Left kidney (tissue), 8 donors: ENCODE measurements at places on chromosomes 4 and X. TPM values are rescaled to one million over a fixed set of nuclear protein-coding genes. Genes with fewer than 3 reads are reported as not detected.

Gene GRIPAP1
- 72.9 TPM for polyA plus RNA-seq

Gene SPANXA2
- not detected for polyA plus RNA-seq

Gene FAM50A
- 49.6 TPM for polyA plus RNA-seq

Gene CLGN
- 4.3 TPM for polyA plus RNA-seq

Gene FHDC1
- 4.6 TPM for polyA plus RNA-seq

Gene USP17L20
- not detected for polyA plus RNA-seq

Gene TMEM35A
- polyA plus RNA-seq, result 7.9 TPM

Gene BMX
- 0.55 TPM for polyA plus RNA-seq

Gene MXRA5
- 5.6 TPM for polyA plus RNA-seq

Gene MID1
- polyA plus RNA-seq, result 31.6 TPM

Gene KIT
- polyA plus RNA-seq, result 20.1 TPM
